ENCODE measurements at places on chromosomes 7 and 10. TPM values are rescaled to one million over a fixed set of nuclear protein-coding genes. Genes with fewer than 3 reads are reported as not detected.

Gene SORCS3
- 0.05 TPM for total RNA-seq

GRCh38 chr10:101444058-101444898, 90.3 kb downstream of the BTRC start:
- H3K27me3 ChIP-seq: no peaks in the 10 kb centered on the region
- DNase-seq: no peak

DNA sequence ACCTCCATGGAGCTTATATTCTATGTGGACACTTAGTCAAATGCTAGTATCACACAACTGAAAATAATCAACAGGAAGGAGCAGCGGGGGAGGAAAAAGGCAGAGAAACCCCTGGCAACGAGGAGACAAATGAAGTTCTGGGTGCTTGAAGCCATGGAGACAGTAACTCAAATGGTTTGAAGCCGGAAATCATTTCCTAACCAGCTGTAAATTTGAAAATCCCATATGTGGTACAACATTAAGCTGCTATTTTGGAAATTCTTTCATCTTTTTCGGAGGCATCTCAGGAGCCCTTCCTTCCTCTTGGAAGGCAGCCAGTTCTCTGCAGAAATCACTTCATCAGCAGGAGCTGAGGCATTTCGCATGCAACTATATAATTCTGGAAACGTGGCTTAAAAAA, 91.4 kb downstream of the PPP1R3C start:
- no peaks in the 10 kb centered on the region for H3K36me3 ChIP-seq
- no peak overlapping the region for H3K27ac ChIP-seq
- H3K27me3 ChIP-seq: no peaks in the 10 kb centered on the region
- no peak overlapping the region for H3K4me3 ChIP-seq
- H3K4me1 ChIP-seq: no peaks in the 10 kb centered on the region
- DNase-seq: no peak

Gene HSPA12A
- total RNA-seq: 1.7 TPM

Gene MSANTD7
- 15.6 TPM for total RNA-seq

DNA sequence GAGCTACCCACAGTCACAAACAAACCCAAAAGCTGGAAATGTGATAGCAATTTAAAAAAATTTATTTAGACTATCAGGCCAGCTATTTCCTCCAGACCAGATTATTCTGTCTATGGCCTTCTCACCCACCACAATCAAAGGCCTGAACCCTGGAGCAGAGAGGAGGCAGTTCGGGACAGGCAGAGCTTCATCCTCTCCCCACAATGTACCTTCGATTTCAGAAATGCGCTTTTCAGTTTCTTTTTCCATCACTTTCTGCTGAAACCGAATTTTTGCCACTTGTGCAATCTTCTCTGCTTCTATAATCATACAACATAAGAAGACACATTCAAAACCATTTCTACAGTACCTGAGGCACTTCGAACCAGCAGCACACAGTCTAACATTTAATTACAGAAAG, 29.9 kb downstream of the ERLIN1 start:
- no peak for DNase-seq
- H3K4me1 ChIP-seq: no peaks in the 10 kb centered on the region
- H3K27ac ChIP-seq: no peak overlapping the region
- H3K27me3 ChIP-seq: no peaks in the 10 kb centered on the region
- no peak overlapping the region for H3K4me3 ChIP-seq
- peaks cover 62% of the 10 kb centered on the region for H3K36me3 ChIP-seq

GRCh38 chr7:8515640-8516185, 82.3 kb downstream of the NXPH1 start:
- no peaks in the 10 kb centered on the region for H3K36me3 ChIP-seq
- no peaks in the 10 kb centered on the region for H3K27me3 ChIP-seq
- DNase-seq: no peak
- no peaks in the 10 kb centered on the region for H3K4me1 ChIP-seq

DNA sequence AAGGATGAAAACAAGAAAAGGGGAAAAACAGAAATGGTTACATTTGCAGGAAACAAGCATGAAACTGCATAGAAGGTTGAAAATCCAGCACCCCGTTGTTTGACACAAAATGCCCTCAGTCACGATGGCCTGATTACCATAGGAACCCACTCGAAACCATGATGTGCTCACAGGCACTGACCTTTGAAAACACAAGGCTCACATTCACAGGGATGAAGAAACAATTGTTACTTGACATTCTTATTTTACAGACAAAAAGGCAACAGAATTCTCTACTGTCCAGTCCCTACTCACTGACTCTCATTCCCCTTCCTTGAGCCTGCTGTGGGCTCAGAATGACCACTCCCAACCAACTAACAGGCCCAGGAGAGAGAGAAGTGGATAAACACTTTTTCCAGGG, 131.4 kb upstream of the PDLIM1 start:
- no peaks in the 10 kb centered on the region for H3K4me1 ChIP-seq
- no peak overlapping the region for H3K27ac ChIP-seq

DNA sequence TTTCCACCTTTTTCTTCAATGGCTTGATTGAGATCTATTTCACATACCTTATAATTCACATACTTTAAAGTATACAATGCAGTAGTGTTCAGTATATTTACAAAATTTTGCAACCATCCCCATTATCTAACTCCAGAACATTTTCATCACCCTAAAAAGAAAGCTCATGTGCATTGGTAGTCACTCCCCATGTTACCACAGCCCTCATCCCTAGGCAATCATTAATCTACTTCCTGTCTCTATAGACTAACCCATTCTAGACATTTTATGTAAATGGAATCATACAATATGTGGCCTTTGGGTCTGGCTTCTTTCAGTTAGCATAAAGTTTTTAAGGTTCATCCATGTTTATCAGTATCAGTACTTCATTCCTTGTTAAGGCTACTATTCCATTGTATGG, 214.2 kb downstream of the WDR11 start:
- no peaks in the 10 kb centered on the region for H3K27me3 ChIP-seq
- H3K4me1 ChIP-seq: no peaks in the 10 kb centered on the region
- no peak overlapping the region for H3K27ac ChIP-seq
- H3K36me3 ChIP-seq: no peaks in the 10 kb centered on the region
- no peak for DNase-seq
- H3K4me3 ChIP-seq: no peak overlapping the region

DNA sequence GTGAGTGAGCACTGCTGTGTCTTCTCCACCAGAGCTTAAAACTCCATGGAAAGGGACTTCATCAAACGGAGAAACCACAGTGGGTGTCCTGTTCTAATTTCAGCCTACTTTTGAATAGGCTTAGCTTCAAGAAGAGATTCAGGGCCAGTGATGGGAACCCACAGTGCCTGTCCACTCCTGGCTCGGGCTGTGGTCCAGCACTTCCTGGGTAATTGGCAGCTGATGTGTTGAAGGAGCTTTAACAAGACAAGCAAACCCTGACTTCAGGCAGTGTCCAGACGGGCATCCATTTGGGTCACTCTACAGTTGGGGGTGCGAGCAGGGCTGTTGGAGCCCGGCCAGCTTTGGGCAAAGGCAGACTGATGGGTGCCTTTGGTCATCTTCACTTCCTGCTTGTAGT, 14.5 kb downstream of the VWC2 start:
- H3K27ac ChIP-seq: no peak overlapping the region
- no peak for DNase-seq
- no peaks in the 10 kb centered on the region for H3K27me3 ChIP-seq
- H3K36me3 ChIP-seq: no peaks in the 10 kb centered on the region

- peaks cover 54% of the 10 kb centered on the region for H3K4me1 ChIP-seq
- peak overlapping the region; percentile 48 for H3K4me3 ChIP-seq
- no peak overlapping the region for H3K27ac ChIP-seq
- DNase-seq: no peak
These were observed 3.6 kb downstream of the SMARCD3 start for GRCh38 chr7:151244841-151245346.

GRCh38 chr7:31443457-31443856, 70.4 kb upstream of the ITPRID1 start:
- no peak overlapping the region for H3K27ac ChIP-seq
- no peak overlapping the region for H3K4me3 ChIP-seq
- no peaks in the 10 kb centered on the region for H3K36me3 ChIP-seq
- no peak for DNase-seq

DNA sequence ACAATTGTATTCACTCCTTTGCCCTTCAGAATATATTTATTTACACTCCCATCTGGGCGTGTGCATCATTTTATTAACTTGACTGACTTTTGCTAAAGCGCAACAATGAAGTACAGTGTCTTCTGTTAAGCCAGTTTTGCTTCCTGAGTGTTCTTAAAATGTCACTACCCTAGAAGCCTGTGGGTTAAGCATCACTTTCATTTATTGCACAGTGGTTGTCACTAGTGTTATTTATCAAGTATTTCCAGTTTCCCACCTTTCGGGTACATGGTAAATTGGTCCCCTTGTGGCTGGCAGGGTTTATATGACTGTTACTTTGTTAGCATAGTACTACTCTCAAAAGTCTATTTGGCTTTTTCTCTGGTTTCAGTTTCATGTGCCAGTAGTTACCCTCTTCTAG, 3.3 kb downstream of the HILPDA start:
- peaks cover 3% of the 10 kb centered on the region for H3K36me3 ChIP-seq
- H3K4me1 ChIP-seq: peaks cover 26% of the 10 kb centered on the region
- no peak for DNase-seq
- H3K27me3 ChIP-seq: peaks cover 11% of the 10 kb centered on the region
- H3K27ac ChIP-seq: no peak overlapping the region

Gene UNC5B
- total RNA-seq: 4.2 TPM

GRCh38 chr10:48406204-48406603, 99.7 kb downstream of the MAPK8 start:
- H3K4me3 ChIP-seq: no peak overlapping the region
- DNase-seq: no peak
- no peak overlapping the region for H3K27ac ChIP-seq
- no peaks in the 10 kb centered on the region for H3K27me3 ChIP-seq
- H3K4me1 ChIP-seq: no peaks in the 10 kb centered on the region
